Gastroesophageal sphincter (tissue), 4 donors: ENCODE measurements at places on chromosomes 1 and 21. TPM values are rescaled to one million over a fixed set of nuclear protein-coding genes. Genes with fewer than 3 reads are reported as not detected.

- H3K4me1 ChIP-seq: no peaks in the 10 kb centered on the region
- H3K4me3 ChIP-seq: no peak overlapping the region
- ATAC-seq: no peak
- no peaks in the 10 kb centered on the region for H3K27me3 ChIP-seq
- H3K36me3 ChIP-seq: no peaks in the 10 kb centered on the region
- no peak overlapping the region for H3K27ac ChIP-seq
Observed at GRCh38 chr1:159914252-159915018, 10.9 kb downstream of the TAGLN2 start.

DNA sequence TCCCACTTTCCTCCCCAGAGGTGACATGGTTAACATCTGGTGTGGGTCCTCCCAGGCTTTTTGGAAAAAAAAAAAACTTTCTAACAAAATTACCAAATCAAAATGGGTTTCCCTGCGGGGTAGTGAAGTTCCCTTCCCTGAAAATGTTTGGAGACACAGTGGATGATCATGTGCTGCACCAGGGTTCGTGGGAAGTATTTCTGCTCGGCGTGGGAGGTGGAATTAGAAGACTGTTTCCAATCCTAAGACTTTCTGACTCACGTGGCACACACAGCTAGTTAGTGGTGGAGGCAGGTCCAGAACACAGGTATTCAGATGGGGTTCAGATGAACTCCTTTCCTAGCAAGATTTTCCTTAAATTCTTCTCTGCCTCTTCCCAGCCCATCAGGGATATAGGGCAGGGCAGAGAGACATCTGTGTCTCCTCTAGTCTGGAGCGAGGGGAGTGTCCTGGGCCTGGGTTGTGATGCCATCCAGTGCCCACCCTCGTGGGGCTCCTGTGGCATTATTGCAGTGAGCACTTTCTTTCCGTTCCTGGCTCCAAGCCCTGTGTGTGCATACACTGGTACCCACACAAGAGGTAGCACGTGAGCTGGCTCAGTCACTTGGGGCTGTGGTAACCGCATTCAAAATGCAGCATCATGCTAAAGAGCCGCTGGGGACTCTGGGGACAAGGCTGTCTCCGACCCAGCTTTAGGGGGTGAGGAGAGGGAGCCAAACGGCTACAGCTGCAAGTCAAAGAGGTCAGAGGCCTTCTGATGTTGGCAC lies 27.5 kb downstream of the KCNC4 start:
- H3K4me1 ChIP-seq: no peaks in the 10 kb centered on the region
- ATAC-seq: no peak
- no peak overlapping the region for H3K27ac ChIP-seq
- no peaks in the 10 kb centered on the region for H3K27me3 ChIP-seq
- H3K4me3 ChIP-seq: no peak overlapping the region

The PTGS2 gene
- 4.5 TPM for total RNA-seq

The TACSTD2 gene
- 1.5 TPM for total RNA-seq

The PDC gene
- not detected for total RNA-seq

The CELSR2 gene
- 5.7 TPM for total RNA-seq

DNA sequence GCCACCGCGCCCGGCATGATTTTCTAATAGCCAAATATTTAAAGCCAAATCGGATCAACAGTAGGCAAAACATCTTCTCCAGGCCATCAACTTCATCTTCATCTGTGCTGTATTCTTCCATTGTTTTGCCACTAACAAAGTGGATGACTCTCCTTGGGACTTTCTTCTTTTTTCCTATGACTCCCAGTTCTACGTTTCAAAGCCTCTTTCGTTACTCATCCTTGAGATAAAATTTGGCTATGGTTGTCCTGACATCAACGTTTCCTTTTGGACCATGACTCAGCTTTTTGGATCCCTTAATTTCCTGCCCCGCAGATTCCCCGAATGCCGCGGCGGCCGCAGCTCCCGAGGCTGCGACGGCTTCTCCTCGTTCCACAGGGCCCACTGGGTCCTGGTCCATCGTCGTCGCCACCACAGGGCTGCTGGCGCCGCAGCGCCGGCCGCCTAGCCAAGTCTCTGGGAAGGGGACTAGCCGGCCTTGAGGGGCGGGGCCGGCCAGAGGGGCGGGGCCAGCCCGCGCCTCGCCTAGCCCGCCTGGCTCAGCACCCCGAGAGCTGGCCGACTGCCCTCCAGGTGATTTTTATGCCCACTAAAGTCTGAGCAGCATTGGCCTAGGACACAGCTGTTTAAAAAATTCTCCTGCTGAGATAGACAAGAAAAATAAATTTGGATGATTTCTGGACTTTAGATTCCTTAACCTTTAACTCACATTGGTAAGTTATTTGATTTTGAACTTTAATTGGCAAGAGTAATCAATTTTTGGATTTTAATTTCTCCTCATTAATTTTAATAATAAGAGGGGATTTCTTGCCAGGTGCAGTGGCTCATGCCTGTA lies 93.9 kb downstream of the ADCY10 start:
- no peaks in the 10 kb centered on the region for H3K36me3 ChIP-seq
- H3K4me3 ChIP-seq: peak overlapping the region; percentile 49
- no peaks in the 10 kb centered on the region for H3K27me3 ChIP-seq
- ATAC-seq: peak; percentile 93

The CHD1L gene
- total RNA-seq: 22.1 TPM

- no peaks in the 10 kb centered on the region for H3K36me3 ChIP-seq
- ATAC-seq: no peak
- H3K4me1 ChIP-seq: peaks cover 28% of the 10 kb centered on the region
- no peaks in the 10 kb centered on the region for H3K27me3 ChIP-seq
- H3K4me3 ChIP-seq: no peak overlapping the region
Observed at GRCh38 chr1:14976256-14976655, 177.3 kb upstream of the TMEM51 start.

The RHOU gene
- 36.9 TPM for total RNA-seq

GRCh38 chr1:150798525-150798924 lies 9.5 kb downstream of the CTSK start:
- ATAC-seq: no peak
- H3K36me3 ChIP-seq: no peaks in the 10 kb centered on the region
- H3K27me3 ChIP-seq: no peaks in the 10 kb centered on the region
- no peaks in the 10 kb centered on the region for H3K4me1 ChIP-seq
- no peak overlapping the region for H3K27ac ChIP-seq

The HHIPL2 gene
- total RNA-seq: not detected

GRCh38 chr1:231515748-231516147 lies 12.7 kb upstream of the TSNAX start:
- H3K36me3 ChIP-seq: no peaks in the 10 kb centered on the region
- no peaks in the 10 kb centered on the region for H3K4me1 ChIP-seq
- no peaks in the 10 kb centered on the region for H3K27me3 ChIP-seq

The DNAJC11 gene
- total RNA-seq: 32.4 TPM

The OR2T35 gene
- total RNA-seq: not detected

The LCE3D gene
- not detected for total RNA-seq

- no peaks in the 10 kb centered on the region for H3K36me3 ChIP-seq
- no peak for ATAC-seq
- no peaks in the 10 kb centered on the region for H3K27me3 ChIP-seq
- no peaks in the 10 kb centered on the region for H3K4me1 ChIP-seq
Observed at GRCh38 chr1:230270185-230270558, 156.0 kb downstream of the PGBD5 start.

The SHISA4 gene
- 35.8 TPM for total RNA-seq

The SHISAL2A gene
- total RNA-seq: not detected

The PLK3 gene
- total RNA-seq: 31.2 TPM

GRCh38 chr1:228851193-228851592 lies 115.9 kb downstream of the RHOU start:
- H3K27me3 ChIP-seq: no peaks in the 10 kb centered on the region
- no peaks in the 10 kb centered on the region for H3K36me3 ChIP-seq
- H3K4me1 ChIP-seq: no peaks in the 10 kb centered on the region
- H3K4me3 ChIP-seq: no peak overlapping the region

The LCE6A gene
- not detected for total RNA-seq

DNA sequence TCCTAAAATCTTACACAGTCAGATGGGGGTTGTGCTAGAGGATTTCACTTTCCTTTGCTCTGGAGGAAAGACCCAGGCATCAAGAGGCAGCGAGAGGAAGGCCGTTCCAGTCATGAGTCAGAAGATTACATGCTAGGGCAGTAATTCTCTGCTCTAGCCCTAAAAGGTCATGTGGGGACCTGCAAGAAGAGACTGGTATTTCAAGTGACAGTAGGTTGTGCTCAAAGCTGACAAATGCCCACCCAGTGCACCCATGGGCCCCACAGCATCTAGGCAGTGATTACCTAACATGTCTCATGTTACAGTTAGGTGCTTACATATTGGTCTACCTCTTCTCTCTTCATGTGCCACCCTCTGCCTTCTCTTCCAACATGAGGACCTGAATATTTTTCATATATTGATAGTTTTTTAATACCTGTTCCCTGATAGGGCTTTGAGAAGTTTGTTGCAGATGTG lies 99.7 kb upstream of the BEND5 start:
- H3K36me3 ChIP-seq: no peaks in the 10 kb centered on the region
- no peaks in the 10 kb centered on the region for H3K4me1 ChIP-seq
- H3K4me3 ChIP-seq: no peak overlapping the region
- no peak for ATAC-seq

GRCh38 chr1:46568461-46568891 lies 17.0 kb upstream of the KNCN start:
- no peaks in the 10 kb centered on the region for H3K27me3 ChIP-seq
- no peak for ATAC-seq
- H3K36me3 ChIP-seq: no peaks in the 10 kb centered on the region
- H3K4me3 ChIP-seq: no peak overlapping the region

- no peaks in the 10 kb centered on the region for H3K36me3 ChIP-seq
- ATAC-seq: no peak
- H3K27me3 ChIP-seq: peaks cover 96% of the 10 kb centered on the region
Observed at GRCh38 chr1:39689635-39690034, 1.6 kb downstream of the HPCAL4 start.

DNA sequence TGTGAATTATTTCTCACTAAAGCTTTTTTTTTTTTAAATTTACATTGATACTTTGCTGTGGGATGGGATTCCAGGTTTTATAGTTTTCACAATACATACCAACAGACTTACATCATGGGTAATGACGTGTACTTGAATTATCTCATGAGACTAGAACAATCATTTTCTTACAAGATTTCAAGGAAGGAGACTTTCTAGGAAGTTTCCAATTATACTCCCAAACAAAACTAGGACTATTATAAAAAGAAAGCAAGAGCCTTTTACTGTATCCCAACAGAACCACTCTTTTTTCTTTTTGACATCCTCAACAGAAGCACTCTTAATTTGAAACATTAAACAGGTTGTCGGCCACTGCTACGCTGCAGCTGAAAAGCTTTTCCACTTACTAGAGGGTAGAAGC lies 48.7 kb downstream of the TESK2 start:
- no peaks in the 10 kb centered on the region for H3K36me3 ChIP-seq
- no peaks in the 10 kb centered on the region for H3K27me3 ChIP-seq
- H3K4me3 ChIP-seq: no peak overlapping the region
- H3K4me1 ChIP-seq: no peaks in the 10 kb centered on the region
- H3K27ac ChIP-seq: no peak overlapping the region

GRCh38 chr21:40466893-40467483 lies 380.0 kb downstream of the DSCAM start:
- no peak overlapping the region for H3K4me3 ChIP-seq
- peaks cover under 1% of the 10 kb centered on the region for H3K27me3 ChIP-seq
- no peak for ATAC-seq
- no peaks in the 10 kb centered on the region for H3K36me3 ChIP-seq
- no peak overlapping the region for H3K27ac ChIP-seq
- no peaks in the 10 kb centered on the region for H3K4me1 ChIP-seq

The NGF gene
- total RNA-seq: 3.4 TPM
